ENCODE measurements at places on chromosomes 4 and X.

DNA sequence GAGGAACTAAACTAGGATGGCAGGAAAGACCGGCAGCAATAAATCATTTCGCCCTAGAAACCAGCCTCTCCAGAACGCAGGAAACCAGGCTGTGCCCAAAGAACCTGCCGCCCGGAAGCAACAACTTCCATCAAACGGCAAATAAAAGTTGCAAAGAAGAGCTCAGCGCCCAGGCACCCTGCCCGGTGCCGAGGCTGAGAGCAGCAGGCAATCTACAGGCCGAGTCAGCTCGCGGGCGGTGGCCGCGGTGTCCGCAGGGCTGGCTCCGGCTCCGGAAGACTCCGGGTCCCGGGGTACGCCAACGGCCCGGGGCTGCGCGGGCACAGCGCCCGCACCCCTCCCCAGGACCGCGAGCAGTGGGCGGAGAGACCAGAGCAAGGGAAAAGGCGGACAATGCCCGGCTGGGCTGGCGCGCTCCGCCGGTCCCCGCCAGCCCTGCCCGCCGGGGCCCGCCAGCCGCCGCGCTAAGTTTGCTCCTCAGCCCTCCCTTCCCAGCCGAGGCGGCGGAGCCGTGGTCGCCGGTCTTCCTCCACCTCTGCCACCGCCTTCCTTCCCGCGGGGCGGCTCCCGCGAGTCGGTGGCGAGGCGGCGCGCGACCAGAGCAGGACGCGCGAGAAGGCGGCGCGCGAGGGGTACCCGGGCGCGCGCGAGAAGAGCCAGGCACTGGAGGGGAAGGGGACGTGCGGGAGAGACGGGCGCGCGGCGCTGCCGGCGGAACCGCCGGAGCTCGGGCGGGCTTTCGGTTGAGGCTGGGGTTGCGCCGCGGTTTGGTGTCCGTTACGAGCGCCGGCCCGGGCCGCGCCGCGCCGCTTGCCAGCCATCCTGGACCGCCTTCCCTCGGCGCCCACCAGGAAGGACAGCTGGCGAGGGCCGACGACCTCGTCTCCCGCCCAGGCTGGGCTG, 733 bp downstream of the FRYL start:
- peak; percentile 16 for DNase-seq

- DNase-seq, result no peak
Observed at GRCh38 chr4:69141320-69141719, 45.0 kb downstream of the UGT2B7 start.

- no peak for DNase-seq
Observed at GRCh38 chrX:17547658-17548057, 172.7 kb downstream of the NHS start.

- DNase-seq, result no peak
Observed at GRCh38 chrX:40343319-40343718, 237.5 kb upstream of the ATP6AP2 start.

- no peak for DNase-seq
Observed at GRCh38 chr4:144861471-144861870, 215.5 kb downstream of the HHIP start.

GRCh38 chrX:5163663-5164062, 1065.0 kb downstream of the NLGN4X start:
- DNase-seq, result no peak

DNA sequence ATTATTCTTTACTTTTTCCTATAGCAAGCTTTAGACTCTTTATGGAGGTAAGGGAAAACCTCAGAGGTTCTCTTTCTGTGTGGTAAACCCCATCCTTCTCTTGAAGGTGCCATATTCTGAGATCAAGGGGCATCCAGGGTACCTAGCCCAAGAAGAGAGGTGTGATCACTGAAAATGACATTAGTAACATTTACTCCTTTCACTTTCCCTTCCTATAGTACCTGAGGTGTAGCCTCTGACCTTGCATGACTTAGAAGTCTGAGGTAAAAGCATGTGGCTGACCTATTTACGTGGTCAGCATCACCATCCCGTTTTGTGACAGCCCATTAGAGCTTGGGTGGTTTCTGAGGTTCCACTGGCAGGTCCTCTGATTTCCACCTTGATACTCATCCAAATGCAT, 25.7 kb downstream of the SGMS2 start:
- no peak for DNase-seq

DNA sequence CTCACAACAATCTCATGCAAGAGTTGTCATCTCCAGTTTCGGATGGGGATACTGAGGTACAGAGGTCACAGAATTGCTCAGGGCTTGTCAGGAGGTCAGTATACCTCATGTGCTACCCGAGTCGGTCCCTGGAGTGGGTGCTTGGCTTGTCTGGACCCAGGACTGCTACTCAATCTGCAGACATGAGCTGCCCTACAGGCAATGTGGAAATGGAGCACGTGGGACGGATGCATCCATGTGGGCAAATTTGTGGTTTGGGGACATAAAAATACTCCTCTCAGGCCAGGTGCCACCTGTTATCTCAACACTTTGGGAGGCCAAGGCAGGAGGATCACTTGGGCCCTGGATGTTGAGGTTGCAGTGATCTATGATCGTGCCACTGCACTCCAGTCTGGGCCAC, 15.8 kb downstream of the USP11 start:
- no peak for DNase-seq

- no peak for DNase-seq
Observed at GRCh38 chr4:16969696-16970135, 71.3 kb upstream of the LDB2 start.

- peak; percentile 22 for DNase-seq
Observed at GRCh38 chr4:7103607-7104365, 35.9 kb upstream of the GRPEL1 start.

All from HAP-1 (cell line).